GM12878 (cell line): ENCODE measurements at places on chromosomes 7 and 10. TPM values are rescaled to one million over a fixed set of nuclear protein-coding genes. Genes with fewer than 3 reads are reported as not detected.

DNA sequence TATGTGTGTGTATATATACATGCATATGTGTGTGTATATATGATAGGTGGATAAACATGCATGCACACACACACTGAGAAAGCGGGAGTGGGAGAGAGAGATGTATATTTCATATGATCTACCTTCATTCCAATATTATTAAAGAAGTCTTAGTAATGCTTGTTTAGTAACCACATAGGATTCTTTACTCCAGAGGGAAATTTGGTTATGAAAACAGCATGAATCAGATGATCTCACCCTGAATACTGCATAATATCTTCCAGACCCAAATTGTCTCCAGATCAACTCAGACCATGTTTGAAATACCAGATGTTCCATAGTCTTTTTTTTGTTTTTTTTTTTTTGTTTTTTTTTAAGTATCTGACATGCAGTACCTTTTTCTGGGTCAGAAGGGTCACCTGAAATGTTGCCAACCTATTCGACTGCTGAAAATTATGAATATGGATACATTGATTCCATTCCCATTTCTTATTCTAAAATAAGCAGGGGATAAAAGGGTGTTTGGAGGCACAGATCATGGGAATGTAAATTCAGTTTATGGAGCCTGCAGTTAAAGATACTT, 17.4 kb downstream of the TES start:
- H3K4me1 ChIP-seq = peaks cover 24% of the 10 kb centered on the region
- no peak overlapping the region for H3K4me3 ChIP-seq
- no peak overlapping the region for H3K27ac ChIP-seq
- no peaks in the 10 kb centered on the region for H3K36me3 ChIP-seq
- DNase-seq = no peak
- no peaks in the 10 kb centered on the region for H3K27me3 ChIP-seq

GRCh38 chr10:4888236-4888635, 62.2 kb downstream of the AKR1E2 start:
- no peaks in the 10 kb centered on the region for H3K36me3 ChIP-seq
- no peak for DNase-seq
- H3K27ac ChIP-seq = no peak overlapping the region
- no peaks in the 10 kb centered on the region for H3K4me1 ChIP-seq
- H3K27me3 ChIP-seq = no peaks in the 10 kb centered on the region
- H3K4me3 ChIP-seq = no peak overlapping the region

DNA sequence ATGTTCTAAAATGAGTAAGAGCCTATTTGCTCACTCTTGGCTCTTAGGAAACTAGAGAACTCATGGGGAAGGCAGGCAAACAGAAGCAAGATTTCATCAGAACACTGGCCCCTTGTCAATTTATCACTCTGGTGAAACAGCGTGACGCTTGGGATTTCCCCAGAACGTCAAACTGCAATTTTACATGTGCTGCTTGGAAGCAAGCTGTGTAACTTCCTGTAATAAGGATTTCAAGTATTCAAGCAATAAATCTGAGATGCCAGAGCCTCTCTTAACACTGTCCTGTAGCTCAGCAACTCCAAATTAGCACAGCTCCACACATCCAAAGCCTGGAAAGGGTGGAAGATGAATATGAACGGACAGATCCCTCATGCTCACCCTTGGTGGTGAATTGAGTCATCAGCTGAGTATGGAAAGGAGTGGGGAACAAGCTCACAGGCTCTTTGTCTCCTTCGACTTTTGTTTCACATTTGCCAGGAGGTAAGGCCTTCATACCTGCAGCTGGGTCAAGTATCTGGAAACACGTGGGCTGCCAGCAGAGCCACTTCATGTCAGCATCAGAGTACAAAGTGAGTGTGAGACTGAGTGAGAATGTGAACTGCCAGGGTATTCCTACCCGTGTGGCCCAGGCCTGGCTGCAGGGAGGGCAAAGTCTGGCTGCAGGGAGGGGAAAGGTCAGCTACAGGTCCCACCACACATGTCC, 140.4 kb upstream of the NAMPT start:
- peak overlapping the region; percentile 81 for H3K27ac ChIP-seq
- DNase-seq = peak; percentile 93

GRCh38 chr7:29749701-29750321, 56.5 kb upstream of the WIPF3 start:
- no peak for DNase-seq
- H3K27me3 ChIP-seq = peaks cover 1% of the 10 kb centered on the region; the same call in 1 of the 2 replicates
- H3K4me1 ChIP-seq = no peaks in the 10 kb centered on the region
- H3K4me3 ChIP-seq = no peak overlapping the region

- no peak overlapping the region for H3K4me3 ChIP-seq
- no peak for DNase-seq
- no peak overlapping the region for H3K27ac ChIP-seq
- H3K36me3 ChIP-seq = peaks cover 3% of the 10 kb centered on the region; the same call in 1 of the 2 replicates
- H3K27me3 ChIP-seq = no peaks in the 10 kb centered on the region
- H3K4me1 ChIP-seq = no peaks in the 10 kb centered on the region
Observed at GRCh38 chr10:22560913-22561239, 153.5 kb downstream of the PIP4K2A start.

GRCh38 chr10:53395449-53395848, 622.9 kb upstream of the MBL2 start:
- DNase-seq = no peak
- H3K27me3 ChIP-seq = no peaks in the 10 kb centered on the region
- no peak overlapping the region for H3K4me3 ChIP-seq
- no peaks in the 10 kb centered on the region for H3K4me1 ChIP-seq

DNA sequence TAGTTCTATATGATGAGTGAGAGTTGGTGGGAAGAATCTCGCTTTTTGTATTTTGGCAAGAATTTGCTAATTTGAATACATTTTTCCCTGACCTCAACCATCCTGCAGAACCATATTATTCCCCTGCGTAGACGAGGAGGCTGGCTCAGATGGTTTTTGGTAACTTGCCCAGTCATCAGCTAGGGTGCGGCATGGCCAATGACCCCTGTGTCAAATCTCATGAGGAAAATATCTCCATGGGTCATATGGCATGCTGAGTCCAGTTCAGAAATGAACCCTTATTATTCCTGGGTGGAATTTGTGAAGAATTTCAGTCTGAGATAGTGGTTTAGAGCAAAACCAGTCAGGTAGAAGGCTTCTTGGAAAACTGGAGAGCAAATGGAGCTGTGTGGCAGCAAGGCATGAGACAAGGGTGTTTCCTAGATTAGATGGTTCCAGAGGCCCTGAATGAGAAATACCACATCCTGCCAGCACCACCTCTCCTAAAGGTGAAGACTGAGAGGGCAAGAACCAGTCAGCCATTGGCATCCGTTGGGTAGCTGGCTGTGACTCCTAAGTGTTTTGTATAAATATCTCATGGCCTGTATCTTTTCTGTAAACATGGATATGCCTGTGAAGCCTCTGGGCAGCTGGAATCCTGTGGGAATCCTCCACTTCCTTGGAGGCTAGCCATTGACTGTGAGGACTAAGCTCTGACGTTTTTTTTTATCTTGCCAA, 5.8 kb upstream of the UPP1 start:
- H3K27ac ChIP-seq = no peak overlapping the region
- no peaks in the 10 kb centered on the region for H3K27me3 ChIP-seq
- DNase-seq = no peak
- peaks cover 40% of the 10 kb centered on the region for H3K4me1 ChIP-seq
- no peaks in the 10 kb centered on the region for H3K36me3 ChIP-seq

DNA sequence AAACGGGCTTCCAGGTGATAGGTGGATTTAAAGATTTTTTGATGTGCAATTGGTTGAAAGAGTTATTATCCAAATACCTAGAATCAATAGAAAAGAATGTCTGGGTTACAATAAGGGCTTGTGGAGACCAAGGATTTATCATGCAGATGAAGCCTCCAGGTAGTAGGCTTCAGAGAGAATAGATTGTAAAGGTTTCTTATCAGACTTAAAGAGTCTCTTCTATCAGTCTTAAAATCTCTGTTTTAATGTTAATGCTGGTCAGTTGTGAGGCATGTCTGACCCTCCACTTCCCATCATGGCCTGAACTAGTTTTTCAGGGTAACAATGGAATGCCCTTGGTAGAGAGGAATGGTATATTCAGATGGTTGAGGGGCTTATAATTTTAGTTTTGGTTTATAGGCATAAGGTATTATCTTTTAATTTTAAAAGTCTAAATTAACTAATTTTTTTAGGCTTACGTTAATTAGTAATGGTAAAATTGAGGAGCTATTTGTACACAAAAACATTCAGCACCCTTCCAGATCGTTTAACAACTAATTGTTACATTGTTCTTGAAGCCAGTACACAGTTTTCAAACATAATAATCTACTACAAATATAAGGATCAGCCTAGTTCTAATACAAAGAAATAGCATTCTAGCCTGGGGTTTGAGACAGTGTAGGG, 704.2 kb upstream of the MBL2 start:
- no peaks in the 10 kb centered on the region for H3K36me3 ChIP-seq
- no peaks in the 10 kb centered on the region for H3K27me3 ChIP-seq
- DNase-seq = no peak
- no peak overlapping the region for H3K27ac ChIP-seq
- no peaks in the 10 kb centered on the region for H3K4me1 ChIP-seq

DNA sequence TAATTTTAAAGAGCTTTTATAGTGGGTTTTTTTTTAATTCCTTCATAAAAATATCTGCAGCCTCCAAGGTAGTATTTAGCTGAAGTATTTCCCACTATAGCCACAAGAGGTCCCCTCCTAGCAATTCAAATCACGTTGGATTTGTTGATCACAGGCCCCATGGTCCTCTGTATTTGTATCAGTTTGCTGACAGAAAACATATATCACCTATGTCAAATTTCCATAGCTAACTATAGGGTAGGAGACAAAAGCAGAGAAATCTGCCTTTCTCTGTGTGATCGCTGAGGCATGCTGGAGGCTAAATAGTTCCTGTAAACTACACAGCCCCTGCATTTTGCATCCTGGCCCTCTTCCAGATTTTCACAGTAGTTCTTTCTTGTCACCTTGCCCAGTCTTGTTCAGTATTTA, 1.7 kb upstream of the CTNNA3 start:
- H3K27ac ChIP-seq = no peak overlapping the region
- H3K4me3 ChIP-seq = no peak overlapping the region
- 0 out of 2 replicates have a peak, but pooled peaks cover 3% of the 10 kb centered on the region for H3K4me1 ChIP-seq
- no peaks in the 10 kb centered on the region for H3K36me3 ChIP-seq
- H3K27me3 ChIP-seq = no peaks in the 10 kb centered on the region; the same call in 1 of the 2 replicates
- DNase-seq = no peak

DNA sequence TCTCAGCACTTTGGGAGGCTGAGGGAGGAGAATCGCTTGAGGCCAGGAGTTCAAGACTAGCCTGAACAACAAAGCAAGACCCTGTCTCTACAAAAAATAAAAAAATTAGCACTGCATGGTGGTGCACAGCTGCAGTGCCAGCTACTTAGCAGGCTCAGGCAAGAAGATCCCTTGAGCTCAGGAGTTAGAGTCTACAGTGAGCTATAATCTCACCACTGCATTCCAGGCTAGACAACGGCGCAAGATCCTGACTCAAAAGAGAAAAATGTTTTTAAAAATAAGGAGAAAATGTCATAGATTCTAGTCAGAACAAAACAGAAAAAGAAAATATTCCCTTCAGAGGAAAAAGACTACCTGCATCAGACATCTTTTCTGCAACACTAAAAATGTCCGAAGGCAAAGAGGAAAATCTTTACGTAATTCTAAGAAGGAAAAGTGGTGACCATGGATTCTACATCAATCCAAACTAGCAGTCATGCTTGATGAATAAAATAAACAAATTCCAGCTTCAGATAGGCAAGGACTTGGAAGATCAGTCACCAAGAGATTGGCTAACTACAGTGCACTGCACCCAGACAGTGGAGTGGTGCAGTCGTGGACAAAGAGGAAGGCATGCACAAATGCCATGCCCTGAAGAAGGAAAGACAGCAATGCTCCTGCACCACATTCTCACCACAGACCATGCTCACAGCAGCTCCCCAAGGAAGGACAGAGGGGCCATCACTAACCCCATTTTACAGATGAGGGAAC, 54.3 kb downstream of the ERCC6 start:
- no peak for DNase-seq
- H3K4me3 ChIP-seq = no peak overlapping the region
- H3K4me1 ChIP-seq = no peaks in the 10 kb centered on the region
- H3K27ac ChIP-seq = no peak overlapping the region

DNA sequence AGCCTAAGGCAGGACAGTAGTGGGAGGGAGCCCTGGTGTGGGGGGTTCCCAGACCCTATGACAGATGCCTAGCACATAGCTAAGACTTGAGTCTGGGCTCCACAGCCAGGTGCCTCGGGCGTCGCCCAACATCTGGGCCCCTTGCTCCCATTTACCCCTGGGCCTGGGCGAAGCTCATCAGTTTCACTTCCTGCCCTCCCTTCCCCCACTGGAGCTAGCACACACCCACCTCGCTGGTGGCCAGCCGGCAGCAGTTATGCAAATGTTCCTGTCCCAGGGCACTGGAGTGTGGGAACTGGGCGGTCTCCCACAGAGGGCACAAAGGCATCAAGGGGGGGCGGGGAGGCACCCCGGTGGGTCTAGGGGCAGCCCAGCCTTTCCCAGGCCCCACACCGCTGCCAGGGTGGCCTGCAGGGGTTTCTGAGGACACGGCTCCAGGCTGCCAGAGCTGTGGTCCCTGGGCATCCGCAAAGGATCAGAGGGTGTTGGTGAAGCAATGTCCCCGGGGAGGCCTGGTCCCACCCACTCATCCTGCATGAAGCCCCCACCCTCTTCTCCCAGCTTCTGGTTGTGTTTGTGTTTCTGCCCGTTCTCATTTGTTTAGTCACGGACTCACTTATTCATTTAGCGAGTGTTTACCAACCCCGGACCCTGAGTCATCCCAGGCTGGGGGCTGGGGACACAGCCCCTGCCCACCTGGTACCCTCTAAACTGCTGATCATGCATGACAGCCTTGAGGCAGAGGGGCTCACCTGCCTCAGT, 20.4 kb downstream of the SH2B2 start:
- no peaks in the 10 kb centered on the region for H3K27me3 ChIP-seq
- peak; percentile 96 for DNase-seq
- H3K4me3 ChIP-seq = peak overlapping the region; percentile 60
- H3K27ac ChIP-seq = peak overlapping the region; percentile 97

TAS2R3 gene
- 0.21 and 0.24 TPM in 2 replicates for total RNA-seq

AOAH gene
- total RNA-seq = 1.3 and 1.6 TPM in 2 replicates

TWIST1 gene
- total RNA-seq = not detected in 2 replicates

TMEM168 gene
- 18.5 and 20.2 TPM in 2 replicates for total RNA-seq

NPFFR1 gene
- total RNA-seq = not detected in 2 replicates

GJD4 gene
- not detected in 2 replicates for total RNA-seq
